ENCODE measurements at places on chromosomes 5 and 9. TPM values are rescaled to one million over a fixed set of nuclear protein-coding genes. Genes with fewer than 3 reads are reported as not detected.

Gene SHC3
- 0.53 TPM for total RNA-seq

Gene ACSL6
- 0.62 TPM for total RNA-seq

- no peak for DNase-seq
Observed at GRCh38 chr9:11192993-11193392, 580.2 kb upstream of the PTPRD start.

DNA sequence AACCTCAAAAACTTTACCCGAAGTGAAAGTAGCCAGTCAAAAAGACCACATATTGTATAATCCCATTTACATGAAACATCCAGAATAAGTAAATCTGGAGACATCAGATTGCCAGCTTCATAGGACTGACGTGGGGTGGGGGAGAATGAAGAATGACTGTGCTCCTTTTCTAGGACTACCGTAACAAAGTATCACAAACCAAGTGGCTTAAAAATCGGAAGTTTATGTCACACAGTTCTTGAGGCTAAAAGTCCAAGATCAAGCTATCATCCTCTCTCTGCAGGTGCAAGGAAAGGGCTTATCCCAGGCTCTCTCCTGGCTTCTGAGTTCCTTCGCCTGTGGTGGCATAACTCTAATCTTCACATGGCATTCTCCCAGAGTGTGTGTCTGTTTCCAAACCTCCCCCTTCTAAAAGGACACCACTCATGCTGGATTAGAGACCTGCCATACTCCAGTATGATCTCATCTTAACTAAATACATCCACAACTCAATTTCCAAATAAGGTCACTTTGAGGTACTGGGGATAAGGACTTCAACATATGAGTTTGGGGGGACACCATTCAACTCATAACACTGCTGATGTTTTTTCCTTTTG lies 25.5 kb downstream of the ADAM19 start:
- DNase-seq = no peak

DNA sequence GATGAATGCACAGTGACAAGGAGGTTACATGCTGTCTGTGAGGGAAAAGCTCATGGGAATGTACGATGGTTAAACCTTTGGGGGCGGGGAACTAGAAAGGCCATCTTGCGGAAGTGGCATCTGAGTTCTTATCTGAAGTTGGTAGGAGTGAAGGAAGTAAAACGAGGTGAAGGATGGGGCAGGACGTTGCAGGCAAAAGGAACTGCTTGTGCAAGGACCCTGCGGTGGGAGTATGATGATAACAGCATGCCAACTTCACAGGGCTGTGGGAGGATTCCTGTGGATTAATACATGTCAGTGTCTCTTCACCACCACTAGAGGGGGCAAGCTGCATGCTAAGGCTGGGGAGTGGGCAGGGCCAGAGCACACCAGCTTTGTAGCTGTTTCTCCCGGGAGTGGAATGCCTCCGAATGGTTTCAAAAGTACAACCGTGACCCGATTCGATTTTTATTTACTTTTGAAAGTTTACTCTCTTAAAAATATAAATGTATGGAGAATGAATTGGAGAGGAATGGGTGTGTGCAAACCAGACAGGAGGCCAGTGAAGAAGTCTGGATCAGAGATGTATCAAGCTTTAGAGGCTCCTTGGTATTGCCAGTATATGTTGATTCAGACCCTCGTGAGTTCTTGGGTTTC lies 62.5 kb downstream of the CYFIP2 start:
- DNase-seq = peak; percentile 87

DNA sequence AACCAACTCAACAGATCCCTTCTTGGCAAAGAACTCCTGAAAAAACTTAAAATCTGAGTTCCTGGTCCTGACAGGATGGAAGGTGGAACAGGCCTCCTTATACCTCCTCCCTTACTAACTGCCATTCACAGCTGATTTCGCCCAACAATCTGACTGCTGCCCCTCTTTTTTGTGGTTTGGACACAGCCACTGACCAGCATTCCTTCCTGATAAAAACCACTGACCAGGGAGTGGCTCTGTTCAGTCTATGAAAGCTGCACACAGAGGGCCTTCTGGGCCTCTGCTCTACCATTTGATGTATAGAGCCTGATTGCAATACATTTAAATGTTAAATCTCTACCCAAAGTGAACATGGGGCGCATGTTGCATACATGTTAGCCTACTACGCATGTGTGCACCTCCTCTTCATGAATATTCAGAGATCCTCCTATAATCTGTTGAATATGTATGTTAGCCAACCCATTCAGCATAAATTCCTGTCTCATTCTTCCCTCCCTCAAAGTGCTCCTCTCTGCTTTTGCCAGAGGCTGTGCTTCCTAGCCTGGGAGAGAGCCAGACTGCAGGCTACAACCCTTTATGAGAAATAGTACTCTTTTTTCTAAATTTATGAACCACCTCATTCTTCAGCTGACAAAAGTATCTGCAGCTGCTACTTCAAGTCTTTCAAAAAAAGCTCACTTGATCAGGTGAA lies 93.7 kb upstream of the MRPS30 start:
- peak; percentile 18 for DNase-seq

DNA sequence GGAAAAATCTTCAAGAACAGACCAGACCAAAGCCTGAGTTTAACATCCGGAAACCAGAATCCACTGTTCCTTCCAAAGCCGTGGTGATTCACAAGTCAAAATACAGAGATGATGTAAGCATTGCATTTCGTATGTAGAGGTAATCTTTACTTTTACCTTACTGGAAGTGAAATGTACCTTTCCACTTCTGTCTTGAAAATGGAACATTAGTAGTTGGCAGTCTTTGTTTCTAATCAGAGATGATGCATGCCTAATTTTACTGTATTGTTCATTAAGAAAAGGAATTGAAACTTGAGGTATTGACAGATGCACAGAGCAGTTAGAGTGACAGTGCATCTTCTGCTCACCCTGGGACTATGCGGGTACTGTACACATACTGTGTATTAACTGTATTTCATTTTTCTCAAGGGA lies 34.6 kb downstream of the HABP4 start:
- DNase-seq = no peak

DNA sequence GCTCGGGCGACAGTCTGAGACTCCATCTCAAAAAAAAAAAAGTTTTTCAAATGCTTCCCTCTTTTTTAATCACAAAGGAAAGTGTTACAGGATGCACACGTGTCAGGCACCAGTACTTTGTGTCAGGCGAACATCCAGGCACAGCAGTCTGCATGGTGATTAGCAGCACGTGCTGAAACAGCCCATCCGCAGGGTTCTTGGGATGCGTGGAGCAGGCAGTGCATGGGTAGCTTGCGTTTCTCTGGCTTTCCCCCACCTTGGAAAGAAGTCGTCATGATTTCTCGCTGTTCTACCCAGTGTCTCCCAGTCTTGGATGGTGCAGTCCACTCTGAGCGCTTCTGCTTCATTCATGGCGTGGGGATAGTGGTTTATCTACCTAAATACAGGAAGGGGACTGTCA lies 35.4 kb downstream of the GPR107 start:
- DNase-seq = no peak

DNA sequence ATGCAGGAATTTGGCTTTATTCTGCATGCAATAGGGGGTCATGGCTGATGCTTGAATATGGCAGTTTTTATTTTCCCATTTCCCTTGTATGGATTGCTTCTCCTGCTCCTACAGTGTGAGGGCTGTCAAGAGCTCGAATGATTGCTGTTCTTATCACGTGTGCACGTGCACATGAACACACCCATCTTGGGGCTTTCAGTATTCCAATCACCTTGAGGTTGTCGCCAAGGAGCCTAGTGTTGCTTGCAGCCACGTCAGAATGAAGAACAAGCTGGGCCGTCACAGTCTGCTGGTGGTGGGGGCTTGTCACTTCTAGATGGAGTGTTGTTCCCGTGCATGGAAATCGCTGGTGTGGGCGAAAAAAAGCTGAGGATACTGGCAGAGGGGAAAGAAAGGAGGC lies 219.4 kb upstream of the GLRA1 start:
- DNase-seq = no peak

GRCh38 chr5:107088907-107089306 lies 581.8 kb downstream of the EFNA5 start:
- DNase-seq = peak; percentile 8

GRCh38 chr5:64509828-64510227 lies 4.0 kb downstream of the RGS7BP start:
- DNase-seq = peak; percentile 7

All from muscle of leg (tissue), 16 donors.